ENCODE measurements at places on chromosomes 1 and 21. TPM values are rescaled to one million over a fixed set of nuclear protein-coding genes. Genes with fewer than 3 reads are reported as not detected.

The LCE6A gene
- total RNA-seq: not detected

GRCh38 chr21:32347977-32348376, 44.8 kb downstream of the URB1 start:
- no peaks in the 10 kb centered on the region for H3K27me3 ChIP-seq
- peaks cover 99% of the 10 kb centered on the region for H3K36me3 ChIP-seq
- no peak for DNase-seq
- H3K4me1 ChIP-seq: no peaks in the 10 kb centered on the region
- no peak overlapping the region for H3K4me3 ChIP-seq

GRCh38 chr1:59132295-59132694, 164.6 kb upstream of the FGGY start:
- H3K27me3 ChIP-seq: no peaks in the 10 kb centered on the region
- no peaks in the 10 kb centered on the region for H3K36me3 ChIP-seq
- H3K4me3 ChIP-seq: no peak overlapping the region

GRCh38 chr1:116314305-116314919, 58.6 kb upstream of the ATP1A1 start:
- DNase-seq: no peak
- no peak overlapping the region for H3K4me3 ChIP-seq
- H3K36me3 ChIP-seq: no peaks in the 10 kb centered on the region
- no peaks in the 10 kb centered on the region for H3K4me1 ChIP-seq
- H3K27me3 ChIP-seq: no peaks in the 10 kb centered on the region

GRCh38 chr1:151811181-151811580, 6.0 kb upstream of the LINGO4 start:
- H3K27me3 ChIP-seq: no peaks in the 10 kb centered on the region
- DNase-seq: no peak
- no peaks in the 10 kb centered on the region for H3K36me3 ChIP-seq
- no peak overlapping the region for H3K4me3 ChIP-seq
- no peak overlapping the region for H3K27ac ChIP-seq

DNA sequence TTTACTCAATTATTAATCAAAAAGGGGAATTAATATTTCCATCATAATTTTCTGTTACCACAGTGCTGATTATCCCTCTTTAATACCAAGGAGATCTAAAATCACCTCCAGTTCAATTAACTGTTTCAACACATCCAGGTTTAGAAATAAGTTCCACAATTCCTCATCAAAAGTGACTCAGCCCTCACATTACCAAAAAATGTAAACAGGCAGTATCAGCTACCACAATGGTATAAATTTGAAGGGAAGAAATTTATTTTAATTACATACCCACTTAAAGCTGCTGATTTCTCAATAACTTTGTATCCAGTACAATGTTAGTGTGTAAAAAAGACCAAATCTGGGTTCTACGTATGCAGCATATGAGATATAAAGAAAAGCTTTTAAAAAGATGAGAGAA, 51.9 kb downstream of the EIF4G3 start:
- no peak for DNase-seq
- no peak overlapping the region for H3K27ac ChIP-seq
- H3K4me3 ChIP-seq: no peak overlapping the region
- no peaks in the 10 kb centered on the region for H3K27me3 ChIP-seq
- no peaks in the 10 kb centered on the region for H3K36me3 ChIP-seq

GRCh38 chr1:77100875-77101274, 118.4 kb downstream of the PIGK start:
- DNase-seq: no peak
- no peaks in the 10 kb centered on the region for H3K36me3 ChIP-seq
- H3K4me3 ChIP-seq: no peak overlapping the region
- H3K4me1 ChIP-seq: no peaks in the 10 kb centered on the region
- no peak overlapping the region for H3K27ac ChIP-seq

- DNase-seq: no peak
- peaks cover 30% of the 10 kb centered on the region for H3K4me1 ChIP-seq
- no peaks in the 10 kb centered on the region for H3K36me3 ChIP-seq
Observed at GRCh38 chr1:63829349-63830327, 55.8 kb downstream of the ROR1 start.
